ENCODE measurements at places on chromosomes 12 and 14.

- DNase-seq: peak; percentile 17
Observed at GRCh38 chr12:71216725-71217579, 59.2 kb upstream of the TSPAN8 start.

GRCh38 chr12:77104286-77104685 is 38.9 kb upstream of the E2F7 start:
- DNase-seq: no peak

DNA sequence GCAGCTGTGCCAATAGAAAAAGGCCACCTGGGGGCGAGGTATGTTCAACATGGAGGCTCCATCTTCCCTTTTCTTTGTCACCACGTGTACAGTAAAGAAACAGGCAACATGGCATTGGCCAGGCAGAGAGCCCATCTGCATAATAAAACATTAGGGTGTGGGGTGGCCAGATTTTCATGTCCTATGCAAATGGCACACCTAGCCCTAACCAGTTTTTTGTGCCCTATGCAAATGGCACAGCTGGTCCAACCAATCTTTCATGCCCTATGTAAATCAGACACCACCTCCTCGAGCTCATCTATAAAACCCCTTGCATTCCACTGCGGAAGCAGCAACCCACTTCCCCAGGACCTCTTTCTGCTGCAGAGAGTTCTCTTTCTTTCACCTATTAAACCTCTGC is 149.1 kb upstream of the RGS6 start:
- DNase-seq: no peak

- DNase-seq: peak; percentile 12
Observed at GRCh38 chr12:132604151-132604618, 6.2 kb downstream of the LRCOL1 start.

- DNase-seq: no peak
Observed at GRCh38 chr12:122352394-122352793, 70.1 kb downstream of the CLIP1 start.

DNA sequence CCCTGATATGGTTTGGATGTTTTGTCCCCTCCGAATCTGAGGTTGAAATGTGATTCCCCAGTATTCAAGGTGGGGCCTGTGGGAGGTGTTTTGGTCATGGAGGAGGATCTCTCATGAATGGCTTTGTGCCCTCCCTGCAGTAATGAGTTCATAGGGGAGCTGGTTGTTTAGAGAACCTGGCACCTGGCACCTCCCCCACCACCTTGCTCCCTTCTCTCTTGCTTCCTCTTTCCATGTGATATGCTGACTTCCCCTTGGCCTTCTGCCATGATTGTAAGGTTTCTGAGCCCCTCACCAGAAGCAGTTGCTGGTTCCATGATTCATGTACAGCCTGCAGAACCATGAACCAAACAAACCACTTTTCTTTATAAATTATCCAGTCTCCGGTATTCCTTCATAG is 32.6 kb downstream of the CD163L1 start:
- DNase-seq: no peak

DNA sequence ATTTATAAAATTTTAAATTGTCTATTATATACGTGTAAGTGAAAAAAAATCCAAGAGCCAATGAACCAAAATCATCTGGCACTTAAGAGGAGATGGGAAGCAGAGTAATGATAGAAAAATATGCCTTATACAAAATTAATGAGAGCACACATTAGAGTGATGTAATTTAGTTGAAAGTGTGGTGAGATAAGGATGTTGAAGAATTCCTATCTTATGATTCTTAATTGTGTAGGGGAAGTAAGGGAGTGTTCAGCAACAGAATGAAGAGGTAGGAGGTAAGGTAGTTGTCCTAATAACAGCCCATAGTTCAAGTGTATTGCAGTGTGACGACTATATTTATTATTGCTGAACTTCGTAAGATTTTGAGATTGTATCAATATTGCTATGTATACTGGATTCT is 843.4 kb upstream of the FLRT2 start:
- DNase-seq: no peak

DNA sequence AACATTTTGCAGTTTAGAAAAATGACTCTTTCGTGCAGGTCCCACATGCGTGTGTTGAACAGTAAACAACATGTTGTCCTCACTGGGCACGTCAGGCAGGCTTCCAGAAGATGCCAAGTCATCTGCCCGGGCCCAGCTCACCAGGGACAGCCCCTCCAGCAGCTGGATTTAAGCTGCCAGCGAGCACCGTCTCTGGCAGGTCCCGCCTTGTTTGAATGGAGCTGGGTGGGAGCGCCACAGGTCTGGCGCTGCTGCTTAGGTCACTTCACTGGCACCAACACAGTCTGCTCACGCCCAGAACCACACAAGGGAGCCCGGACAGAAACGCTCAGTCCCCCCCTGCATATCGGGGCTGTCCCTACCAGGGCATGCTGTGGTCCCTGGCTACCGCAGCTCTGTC is 33.1 kb upstream of the MMP17 start:
- no peak for DNase-seq

DNA sequence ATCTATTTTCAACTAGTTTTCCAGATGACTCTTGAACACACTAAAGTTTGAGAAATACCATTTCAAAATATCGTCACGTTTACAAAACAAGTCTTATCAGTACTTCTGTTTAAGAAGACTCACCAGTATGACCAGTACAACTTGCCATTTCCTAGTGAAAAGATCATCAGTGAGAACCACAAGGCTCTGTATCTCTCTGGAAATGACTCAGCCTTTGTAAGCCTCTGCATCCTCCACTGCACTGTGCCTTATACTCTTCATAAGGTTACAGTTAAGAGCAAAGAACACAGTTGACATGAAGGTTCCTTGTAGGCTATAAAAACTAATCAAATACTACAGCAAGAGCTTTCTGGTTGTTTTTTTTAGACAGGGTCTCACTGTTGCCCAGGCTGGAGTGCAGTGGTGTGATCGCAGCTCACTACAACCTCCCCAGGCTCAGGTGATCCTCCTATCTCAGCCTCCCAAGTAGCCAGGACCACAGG is 5.7 kb upstream of the VTI1B start:
- no peak for DNase-seq

GRCh38 chr12:124495194-124495983 is 72.0 kb downstream of the NCOR2 start:
- DNase-seq: no peak

GRCh38 chr12:46100551-46101484 is 110.4 kb upstream of the SCAF11 start:
- no peak for DNase-seq

DNA sequence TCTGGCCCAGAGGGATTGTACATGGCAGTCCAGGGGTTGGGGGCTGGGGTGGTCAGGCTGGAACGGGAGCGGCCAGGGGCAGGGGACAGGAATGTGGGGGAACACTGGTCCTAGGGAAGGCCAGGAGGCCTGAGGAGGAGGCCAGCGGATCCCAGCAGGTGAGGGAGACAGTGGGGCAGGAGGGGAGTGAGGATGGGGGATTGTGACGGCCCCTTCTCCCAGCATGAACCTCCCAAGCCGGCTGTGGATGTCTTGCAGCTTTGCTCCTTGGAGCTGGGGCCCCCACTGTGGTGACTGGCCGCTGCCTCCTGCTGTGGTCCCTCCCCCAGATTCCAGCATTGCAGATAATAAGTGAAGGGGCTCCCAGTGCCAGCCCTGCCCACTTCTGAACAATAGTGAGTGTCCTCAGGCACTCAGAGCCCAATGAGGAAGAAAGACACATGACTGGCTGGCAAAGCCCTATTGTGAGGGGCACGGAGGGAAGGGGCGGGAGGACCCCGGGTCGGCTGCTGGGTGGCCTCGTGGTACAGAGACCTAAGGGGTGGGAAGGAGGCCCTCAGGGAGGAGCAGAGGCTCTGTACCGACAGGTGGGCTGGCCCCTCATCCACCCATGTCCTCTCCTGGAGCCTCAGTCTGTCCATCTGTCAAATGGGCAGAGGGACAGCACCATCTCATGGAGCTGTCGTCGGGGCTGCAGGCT is 215.0 kb downstream of the KIF26A start:
- DNase-seq: no peak

DNA sequence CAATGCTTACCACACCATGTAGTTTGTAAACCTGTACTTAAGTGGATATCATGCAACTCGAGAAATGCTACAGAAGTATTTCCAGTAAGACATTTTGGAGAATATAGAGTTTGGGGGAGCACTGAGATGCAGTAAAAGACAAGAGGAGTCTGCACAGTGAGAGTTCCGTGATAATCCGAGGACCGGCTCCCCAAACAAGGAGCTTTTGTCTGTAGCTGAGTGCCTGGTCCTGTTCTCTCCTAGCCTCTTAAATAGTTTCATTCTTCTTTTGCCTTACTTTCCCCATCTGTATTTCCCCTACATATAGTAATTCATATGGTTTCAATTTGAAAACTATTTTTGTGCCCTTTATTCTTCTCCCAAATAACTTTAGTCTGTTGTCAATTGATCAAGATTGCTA is 364.1 kb downstream of the EGLN3 start:
- DNase-seq: no peak

- DNase-seq: no peak
Observed at GRCh38 chr12:39412210-39412609, 30.7 kb downstream of the KIF21A start.

DNA sequence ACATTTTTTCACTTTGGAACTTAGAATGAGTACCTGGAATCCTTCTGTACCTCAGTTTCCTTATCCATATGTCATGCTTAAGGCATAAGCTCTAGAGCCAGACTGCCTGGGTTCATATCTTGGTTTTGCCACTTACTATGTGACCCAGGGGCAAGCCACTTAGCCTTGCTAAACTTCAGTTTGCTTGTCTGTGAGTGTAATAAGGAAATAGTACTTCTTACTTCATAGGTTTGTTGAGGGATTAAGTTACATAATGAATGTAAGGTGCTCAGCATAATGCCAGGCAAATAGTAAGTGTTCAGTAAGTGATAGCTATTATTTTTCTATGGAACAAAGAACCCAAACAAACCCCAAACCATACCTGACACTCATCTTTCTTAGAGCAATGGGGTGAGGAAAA is 225.1 kb downstream of the BCAT1 start:
- DNase-seq: no peak
